ENCODE measurements at places on chromosomes 5 and 9.
A peak's percentile ranks its signal among the peaks of the same experiment; 100 is the strongest.

DNA sequence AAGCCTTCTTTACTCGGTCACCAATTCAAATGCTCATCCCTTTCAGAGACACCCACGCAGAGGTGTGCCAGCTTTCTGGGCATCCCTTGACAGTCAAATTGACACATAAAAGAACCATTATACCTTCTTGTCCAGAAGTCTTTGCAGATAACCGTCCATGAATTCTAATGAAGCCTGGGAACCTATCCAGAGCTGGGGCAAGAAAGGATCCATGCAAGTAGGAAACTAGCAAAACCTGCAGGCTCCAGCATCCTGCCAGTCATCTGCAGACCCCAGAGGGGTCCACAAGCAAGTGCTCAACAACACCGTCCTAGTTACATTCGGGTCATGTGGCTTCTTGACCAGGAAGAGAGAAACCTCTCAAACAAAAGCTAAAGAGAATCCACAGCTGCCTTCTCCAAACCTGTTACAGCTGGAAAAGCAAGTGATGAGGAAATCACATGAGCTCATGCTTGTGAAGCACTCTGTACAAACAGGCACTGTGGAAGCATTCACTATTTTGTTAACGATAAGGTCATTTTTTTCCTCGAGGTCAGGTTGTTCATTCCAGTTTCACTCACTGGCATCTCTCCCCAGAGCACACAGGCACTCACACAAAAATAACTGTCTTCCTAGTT lies 80.2 kb upstream of the DMRT1 start:
- no peak for DNase-seq

DNA sequence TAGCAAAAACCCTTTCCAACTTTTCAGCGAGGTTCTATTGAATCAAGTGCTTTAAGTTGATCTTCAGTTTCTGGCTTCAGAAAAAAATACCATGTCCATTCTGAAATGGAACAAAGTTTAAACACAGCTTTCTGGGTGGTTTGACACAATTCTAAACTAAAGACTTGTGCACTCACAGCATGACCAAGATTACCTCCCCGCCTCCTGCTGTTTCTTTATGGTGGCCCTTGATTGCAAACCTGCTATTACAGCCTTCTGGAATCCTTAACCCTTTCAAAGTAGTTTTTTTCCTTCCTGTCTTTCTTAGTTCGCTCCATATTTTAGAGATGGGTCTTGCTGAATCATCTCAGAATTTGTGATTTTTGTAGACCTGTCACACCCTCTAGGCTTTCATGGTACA lies 135.9 kb upstream of the FBN2 start:
- no peak for DNase-seq

DNA sequence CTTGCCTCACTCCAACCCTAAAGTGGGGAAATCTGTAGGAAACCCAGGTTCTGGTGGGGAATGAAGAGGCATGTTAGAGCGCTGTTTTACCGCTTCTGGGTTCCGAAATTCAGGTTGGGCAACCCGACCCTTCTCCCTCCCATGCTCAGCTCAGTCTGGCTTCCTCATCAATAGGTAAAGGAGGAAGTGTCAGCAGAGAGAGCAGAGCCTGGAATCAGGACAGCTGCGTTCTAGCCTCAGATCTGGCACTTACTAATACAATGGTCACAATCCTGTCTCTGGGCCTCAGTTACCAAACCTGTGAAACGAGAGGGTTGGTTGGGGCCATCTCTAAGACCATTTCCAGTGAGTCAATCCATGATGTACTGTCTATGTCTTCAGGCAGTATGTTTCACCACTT lies 16.2 kb upstream of the TNIP1 start:
- DNase-seq, result no peak

DNA sequence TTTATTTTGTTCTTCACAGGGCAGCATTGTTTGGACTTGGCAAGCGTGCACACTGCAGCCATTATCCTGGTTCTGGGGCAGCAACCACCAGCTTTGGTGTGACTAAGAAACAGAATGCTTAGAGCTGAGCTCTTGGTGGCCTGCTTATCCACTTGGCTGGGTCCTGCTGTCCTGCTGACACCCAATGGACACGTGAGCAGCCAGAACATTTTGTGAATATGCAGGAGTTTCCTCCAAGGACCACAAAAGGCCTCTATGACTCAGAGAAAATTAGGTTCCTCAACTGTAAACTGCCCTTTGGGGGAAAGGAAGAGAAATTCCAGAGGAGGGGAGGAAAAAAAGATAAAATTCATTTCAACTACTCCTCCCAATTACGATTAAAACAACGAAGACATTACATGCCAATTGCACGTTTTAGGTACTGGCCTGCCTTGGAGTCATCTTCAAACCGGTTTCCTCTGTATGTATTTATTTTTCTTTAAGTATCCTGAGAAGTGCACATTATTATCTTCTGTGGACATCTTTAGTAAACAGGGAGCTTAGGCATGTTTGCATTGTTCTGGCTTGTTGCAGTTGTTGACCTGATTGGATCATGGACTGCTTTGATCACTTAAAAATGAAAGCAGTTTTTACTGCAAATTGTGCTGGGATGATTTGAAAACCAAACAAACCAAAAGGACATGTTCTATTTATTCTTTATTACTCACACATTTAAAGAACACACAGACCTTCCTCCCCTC lies 82.3 kb upstream of the TLE4 start:
- peak; percentile 89 for DNase-seq

DNA sequence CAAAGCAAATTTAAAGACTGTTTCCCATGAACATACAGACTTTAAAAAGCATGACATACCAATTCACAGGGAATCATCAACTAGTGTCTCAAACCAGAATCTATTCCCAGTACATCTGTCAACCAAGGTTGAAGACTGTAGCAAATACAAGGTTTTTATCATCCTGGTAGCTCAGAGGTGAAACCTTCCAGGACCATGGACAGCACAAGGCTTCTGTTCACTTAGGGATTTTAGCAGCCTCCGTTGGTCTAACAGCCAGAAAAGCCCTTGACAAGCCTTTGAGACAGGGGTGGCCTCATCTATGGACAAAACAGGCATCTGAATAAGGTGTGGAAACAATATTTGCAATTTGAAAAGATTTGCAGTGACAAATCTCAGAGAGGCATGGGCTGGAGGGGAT lies 119.0 kb downstream of the TRIM32 start:
- DNase-seq, result no peak

DNA sequence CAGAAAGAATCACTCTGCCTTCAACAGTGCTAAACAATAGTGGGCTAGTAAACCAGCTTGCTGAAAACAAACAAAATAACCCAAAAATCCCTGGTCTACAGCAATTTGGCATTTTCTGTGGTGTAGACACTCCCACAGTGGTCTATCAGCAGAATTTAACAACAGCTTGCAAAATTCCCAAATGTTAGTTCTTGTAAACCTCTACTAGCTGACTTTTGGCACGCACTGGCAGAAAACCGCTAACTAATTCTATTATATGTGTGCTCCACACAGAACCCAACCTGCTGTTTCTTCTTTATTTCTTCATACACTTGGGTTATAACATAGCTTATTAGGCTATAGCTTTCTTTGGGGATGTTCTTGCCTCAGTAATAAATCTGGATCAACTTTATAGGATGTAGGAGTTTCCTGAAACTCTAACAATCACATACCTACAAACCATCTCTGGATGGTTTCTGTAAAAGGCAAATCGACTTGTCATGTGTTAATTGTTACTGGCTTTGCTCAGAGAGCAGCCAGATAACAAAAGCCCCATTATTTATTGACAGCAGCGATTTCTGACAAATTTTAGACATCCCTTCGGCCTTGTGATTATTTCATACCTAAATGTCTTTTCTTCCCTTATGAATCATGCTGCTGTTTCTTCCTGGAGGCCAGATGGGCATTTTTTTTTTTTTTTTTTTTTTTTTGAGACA lies 82.7 kb upstream of the NAA35 start:
- DNase-seq, result no peak

- DNase-seq, result no peak
Observed at GRCh38 chr5:9892696-9893095, 262.5 kb upstream of the TAS2R1 start.

DNA sequence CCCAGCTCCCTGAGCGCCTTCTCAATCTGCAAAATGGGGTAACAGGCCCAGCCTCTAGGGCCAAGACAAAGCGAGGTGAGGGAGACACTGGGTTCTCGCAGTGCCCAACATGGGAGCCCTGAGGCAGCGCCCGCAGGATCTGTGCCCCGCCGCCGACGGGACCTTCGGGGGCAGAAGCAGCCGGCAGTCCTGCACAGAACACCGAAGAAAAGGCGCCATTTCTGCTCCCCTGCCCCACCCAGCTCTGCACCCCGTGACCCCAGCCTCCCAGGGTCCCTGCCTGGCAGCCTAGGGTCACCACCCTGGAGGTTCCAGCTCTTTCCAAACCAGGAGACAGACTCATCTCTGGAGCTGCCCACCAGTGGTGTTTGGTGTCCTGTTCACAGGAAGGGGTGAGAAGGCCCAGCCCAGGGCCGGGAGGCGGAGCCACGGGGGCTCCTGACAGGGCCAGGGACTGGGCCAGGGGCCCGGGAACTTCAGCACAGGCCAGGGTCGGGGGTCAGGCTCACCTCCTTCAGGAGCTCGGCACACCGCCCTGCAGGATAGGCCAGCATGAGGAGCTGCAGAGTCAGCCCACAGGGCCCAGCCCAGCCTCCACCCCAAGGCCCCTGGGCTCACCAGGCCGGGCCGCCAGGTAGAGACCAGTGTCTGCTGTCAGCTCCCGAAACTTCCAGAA lies 3.3 kb downstream of the LCN8 start:
- no peak for DNase-seq

DNA sequence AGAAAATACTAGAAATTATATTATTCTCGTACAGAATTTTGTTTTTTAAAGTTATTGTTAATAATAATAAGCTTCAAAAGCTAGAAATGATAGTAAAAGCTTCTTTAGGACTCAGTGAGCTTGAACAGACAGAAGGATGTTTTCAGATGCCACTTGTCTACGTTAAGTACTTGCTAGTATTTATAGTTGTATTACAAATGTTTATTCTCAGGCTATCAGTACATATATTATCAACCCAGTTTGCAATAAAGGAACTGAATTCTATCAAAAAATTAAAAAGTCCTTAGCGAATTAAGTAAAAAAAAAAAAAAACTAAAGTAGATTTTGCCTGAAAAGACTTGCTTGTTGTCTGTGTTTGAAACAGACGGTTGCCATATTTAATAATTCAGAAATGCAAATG lies 23.9 kb downstream of the HCN1 start:
- no peak for DNase-seq

- no peak for DNase-seq
Observed at GRCh38 chr5:35454011-35454525, 163.6 kb upstream of the SPEF2 start.

- no peak for DNase-seq
Observed at GRCh38 chr9:129458663-129459546, 162.0 kb downstream of the C9orf50 start.

DNA sequence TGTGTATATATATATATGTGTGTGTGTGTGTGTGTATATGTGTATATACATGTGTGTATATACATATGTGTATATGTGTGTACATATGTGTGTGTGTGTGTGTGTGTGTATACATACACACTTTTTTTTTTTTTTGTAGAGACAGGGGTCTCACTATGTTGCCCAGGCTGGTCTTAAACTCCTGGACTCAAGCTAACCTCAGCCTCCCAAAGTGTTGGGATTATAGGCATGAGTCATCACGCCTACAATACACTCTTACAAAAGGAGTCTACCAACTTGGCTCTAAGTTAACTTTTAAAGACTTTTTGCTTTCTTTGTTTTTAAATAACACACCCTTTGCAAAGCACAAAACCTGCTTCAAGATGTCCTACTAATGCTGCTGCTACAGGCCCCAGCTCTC lies 2.1 kb downstream of the C9orf78 start:
- no peak for DNase-seq

Data from astrocyte of the spinal cord (primary cell).